ENCODE measurements at places on chromosomes 16 and 17.

DNA sequence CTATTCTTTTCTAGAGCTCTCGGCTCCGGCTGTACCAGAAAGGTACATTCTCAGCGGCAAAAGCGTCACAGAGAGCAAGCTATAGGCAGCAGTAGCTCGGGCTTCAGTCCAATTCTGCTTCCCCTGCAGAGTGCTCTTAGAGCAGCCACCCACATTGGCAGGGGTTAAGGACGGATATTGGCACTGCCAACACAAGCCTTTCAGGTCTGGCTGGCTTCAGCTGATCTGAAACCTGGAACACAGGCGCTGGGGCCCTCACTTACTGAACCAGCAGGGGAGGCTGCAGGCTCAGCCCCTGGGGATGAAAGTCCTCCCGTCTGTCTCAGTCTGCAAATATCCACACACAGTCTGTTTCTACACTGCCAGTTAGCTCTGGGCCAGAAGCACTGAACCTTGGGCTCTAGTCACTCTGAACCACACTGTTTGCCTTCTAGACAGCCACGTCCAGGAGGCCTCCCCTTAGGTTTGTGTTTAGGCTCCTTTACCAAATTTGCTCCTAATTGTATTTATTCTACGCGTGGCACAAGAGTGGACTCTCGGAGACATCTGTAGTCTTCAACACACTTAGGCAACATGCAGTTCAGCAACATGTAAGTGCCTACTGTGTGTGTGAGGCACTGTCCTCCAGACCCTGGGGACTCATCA is 40.1 kb downstream of the HIC1 start:
- no peak for DNase-seq

GRCh38 chr17:80274871-80275449 is 14.3 kb downstream of the RNF213 start:
- no peak for DNase-seq

DNA sequence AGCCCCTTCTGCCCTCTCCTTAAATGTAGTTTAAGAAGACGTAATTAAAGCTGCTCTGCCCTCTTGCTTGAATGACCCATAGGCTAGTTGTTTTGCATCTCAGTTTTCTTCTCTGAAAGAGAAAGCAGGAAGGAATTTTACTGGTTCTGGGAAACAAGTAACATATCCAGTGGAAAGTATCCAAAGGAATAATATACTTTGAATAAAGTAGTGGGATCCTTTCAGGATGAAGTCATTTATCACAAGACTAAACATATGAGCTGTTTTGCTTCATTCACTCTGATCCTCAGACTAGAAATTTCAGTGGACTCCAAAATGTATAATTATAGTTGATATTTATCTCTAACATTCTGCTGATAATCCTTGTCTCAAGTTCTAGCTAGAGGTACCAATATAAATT is 1297.6 kb upstream of the GOT2 start:
- no peak for DNase-seq

DNA sequence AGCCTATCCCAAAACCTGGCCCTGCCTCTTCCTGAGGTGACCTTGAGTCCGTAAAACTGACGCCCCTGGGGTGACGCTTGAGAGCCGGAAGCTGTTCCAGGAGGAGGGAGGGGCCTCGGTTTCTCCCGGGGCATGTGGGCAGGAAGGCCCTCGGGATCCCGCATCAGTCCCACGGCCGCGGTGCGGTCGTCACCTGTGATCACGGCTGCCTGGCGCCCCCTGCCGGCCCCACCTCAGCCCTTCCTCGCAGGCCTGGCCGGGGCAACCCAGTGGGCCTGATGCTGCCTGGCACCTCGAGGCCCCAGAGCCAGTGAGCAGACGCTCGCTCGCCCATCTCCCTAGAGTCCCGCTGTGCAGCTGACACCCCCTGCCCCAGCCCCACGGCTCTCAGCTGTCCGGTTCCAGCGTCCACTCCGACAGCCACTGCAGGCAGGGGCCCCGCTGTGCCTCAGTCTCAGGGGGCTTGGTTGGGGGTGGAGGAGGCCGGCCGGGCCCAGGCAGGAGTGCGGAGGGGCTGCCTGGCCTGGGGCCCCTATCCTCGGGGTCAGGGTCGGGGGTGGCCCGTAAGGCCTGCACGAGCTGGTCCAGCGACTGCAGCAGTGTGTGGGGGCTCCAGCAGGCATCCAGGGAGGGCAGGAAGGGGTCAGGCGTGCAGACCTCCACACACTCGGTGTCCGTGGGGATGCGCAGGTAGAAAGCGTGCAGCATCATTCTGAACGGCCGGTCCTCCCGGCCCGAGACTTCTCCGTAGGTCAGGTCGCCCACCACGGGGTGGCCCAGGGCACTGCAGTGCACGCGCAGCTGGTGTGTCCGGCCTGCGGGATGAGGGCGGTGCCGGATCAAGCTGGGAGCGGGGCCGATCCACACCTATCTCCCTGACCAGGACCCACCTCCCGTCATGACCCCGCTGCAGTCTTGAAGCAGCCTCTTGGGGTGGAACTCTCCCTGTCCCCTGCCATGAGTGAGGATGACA is 2.3 kb downstream of the RPUSD1 start:
- DNase-seq: peak; percentile 90

DNA sequence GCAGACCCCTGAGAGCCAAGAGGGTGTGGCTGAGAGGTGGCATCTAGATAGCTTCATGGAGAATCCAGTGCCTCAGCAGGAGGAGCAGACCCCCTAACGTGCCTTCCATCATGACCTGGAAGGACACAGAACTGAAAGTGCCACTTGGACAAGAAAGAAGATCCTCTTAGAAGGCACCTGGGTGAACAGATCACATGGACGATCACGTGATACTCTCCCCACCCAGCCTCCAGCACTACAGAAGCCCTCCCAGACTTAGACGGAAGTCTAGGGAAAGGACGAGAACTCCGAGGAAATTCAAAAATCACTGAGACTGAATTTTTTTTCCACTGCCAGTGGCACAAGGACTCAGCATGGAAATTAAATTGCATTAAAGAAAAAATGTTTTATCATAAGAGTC is 113.4 kb downstream of the MRM1 start:
- DNase-seq: no peak

GRCh38 chr16:8931859-8932258 is 31.8 kb downstream of the USP7 start:
- DNase-seq: peak; percentile 71

GRCh38 chr17:9408868-9409829 is 166.5 kb downstream of the STX8 start:
- no peak for DNase-seq

- DNase-seq: no peak
Measured at GRCh38 chr16:56057151-56057550, 134.1 kb upstream of the GNAO1 start.

DNA sequence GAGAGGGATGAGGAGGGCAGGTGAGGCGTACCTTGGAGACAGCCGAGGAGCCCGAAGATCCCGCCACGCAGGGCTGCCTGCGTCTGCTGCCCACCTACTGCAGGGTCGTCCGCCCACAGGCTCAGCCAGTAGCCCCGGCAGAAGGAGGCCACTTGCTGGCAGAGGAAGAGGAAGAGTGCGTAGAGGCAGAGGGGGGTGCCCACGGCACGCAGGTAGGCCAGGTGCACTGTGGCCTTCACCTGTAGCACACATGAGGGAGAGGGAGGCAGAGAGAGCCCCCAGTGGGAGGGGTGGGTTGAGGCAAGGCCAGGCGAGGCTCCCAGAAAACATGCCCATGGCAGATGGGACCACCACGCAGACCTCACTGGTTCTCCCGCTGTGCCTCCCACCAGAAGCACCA is 53.7 kb downstream of the ABCC6 start:
- no peak for DNase-seq

- DNase-seq: no peak
Measured at GRCh38 chr16:89406277-89406888, 84.0 kb downstream of the ANKRD11 start.

DNA sequence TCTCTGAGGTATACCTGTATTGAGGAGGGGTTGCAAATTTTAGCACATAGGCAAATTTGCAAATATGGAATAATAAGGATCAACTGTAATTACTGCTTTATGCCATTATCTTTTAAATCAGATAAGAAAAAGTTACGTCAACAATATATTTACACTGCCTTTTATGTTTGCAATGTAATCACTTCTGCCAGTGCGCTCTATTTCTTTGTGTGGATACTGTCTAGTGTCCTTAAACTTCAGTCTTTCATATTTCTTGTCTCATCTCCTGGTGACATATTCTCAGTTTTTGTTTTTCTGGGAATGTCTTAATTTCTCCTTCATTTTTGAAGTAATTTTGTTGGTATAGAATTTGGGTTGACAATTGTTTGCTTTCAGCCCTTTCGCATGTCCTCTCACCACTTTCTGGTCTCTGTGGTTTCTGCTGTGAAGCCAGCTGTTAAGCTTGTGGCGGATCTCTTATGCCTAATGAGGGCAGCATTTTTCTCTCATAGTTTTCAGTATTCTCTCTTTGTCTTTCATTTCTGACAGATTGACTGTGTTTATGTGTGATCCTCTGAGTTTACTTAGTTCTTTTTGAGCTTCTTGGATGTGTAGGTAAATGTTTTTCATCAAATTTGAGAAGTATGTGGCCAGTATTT is 37.6 kb upstream of the ABCC11 start:
- DNase-seq: no peak

DNA sequence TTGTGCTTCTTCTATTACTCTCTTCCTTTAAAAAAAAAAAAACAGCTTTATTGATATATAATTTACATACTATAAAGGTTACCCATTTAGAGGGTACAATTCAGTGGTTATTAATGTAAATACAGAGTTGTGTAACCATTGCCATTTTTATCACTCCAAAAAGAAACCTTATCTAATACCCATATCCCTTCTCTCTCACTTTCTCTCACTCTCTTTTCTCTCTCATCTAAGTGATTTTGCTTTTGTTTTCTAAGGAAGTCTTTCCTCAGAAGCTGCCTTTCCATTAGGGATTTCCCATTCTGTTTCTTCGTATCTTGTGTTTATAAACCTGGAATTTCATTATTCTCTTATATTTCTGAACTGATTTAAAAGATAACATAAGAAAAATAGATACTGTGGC is 55.5 kb downstream of the NFAT5 start:
- no peak for DNase-seq

GRCh38 chr16:68995011-68995504 is 110.4 kb upstream of the HAS3 start:
- no peak for DNase-seq

GRCh38 chr16:89048090-89048725 is 45.4 kb upstream of the ACSF3 start:
- no peak for DNase-seq

- DNase-seq: no peak
Measured at GRCh38 chr17:30103921-30104320, 12.7 kb upstream of the NSRP1 start.

DNA sequence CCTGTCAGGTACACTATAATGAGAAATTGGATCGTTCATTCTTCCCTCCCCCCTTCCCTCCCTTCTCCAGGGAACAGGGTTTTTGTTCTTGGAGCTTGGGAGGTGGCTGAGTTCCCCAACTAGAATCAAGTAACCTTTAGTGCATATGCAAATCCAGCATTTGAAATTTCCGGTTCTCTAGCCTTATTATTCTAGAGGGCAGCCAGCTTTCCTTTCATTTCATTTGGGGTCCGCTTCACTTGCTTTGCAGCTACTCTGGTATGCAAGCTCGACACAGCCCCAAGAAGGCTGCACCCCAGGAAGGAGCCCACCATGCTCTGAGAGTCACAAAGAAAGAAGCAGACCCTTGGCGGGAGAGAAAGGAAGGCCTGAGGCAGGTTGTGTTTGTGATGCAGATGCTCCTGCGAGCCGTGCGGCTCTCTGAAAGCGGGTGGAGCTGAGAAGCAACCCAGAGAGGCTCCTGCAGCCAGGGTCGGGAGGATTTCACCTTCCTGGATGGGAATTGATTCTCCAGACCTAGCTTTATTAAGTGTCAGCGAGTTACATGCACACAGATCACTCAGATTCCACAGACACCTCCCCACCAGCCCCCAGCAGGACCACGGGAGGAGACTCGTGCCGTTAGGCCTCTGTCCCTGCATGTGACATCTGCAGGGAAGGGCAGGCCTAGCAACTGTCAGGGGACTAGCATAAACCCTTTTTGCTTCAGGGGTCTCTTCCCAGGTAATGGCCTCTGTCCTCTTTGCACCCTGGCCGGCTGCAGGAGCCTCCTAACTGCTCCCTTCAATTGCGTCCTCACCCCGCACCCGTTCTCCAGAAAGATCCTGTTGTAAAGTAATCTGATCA is 34.5 kb downstream of the PMM2 start:
- DNase-seq: no peak

DNA sequence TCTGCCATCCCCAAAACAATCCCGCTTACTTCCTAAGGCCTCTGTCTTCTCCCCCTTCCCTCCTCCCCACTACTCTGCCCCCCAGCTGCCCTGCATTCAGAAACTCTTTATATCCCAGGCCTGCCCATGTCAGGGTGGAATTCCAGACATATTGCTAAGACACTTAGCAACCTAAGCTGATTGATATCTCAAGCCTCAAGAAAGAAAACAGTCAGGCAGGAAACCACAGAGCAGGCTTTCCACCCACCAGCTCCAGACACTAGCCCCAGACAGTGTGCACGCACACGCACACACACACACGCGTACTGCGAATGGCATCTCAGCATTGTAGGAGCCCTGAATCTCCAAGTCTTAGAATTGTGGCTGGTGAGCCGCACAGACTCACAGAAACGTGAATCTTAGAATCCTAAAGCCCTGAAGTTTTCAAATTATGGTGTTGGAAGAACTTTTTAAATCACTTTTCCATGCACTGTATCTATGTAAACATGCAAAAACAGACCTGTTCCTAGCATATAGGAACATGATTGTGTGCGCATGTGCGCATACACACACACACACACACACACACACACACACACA is 8.8 kb upstream of the LPCAT2 start:
- DNase-seq: no peak

- DNase-seq: no peak
Measured at GRCh38 chr16:69323415-69323814, 7.0 kb downstream of the PDF start.

DNA sequence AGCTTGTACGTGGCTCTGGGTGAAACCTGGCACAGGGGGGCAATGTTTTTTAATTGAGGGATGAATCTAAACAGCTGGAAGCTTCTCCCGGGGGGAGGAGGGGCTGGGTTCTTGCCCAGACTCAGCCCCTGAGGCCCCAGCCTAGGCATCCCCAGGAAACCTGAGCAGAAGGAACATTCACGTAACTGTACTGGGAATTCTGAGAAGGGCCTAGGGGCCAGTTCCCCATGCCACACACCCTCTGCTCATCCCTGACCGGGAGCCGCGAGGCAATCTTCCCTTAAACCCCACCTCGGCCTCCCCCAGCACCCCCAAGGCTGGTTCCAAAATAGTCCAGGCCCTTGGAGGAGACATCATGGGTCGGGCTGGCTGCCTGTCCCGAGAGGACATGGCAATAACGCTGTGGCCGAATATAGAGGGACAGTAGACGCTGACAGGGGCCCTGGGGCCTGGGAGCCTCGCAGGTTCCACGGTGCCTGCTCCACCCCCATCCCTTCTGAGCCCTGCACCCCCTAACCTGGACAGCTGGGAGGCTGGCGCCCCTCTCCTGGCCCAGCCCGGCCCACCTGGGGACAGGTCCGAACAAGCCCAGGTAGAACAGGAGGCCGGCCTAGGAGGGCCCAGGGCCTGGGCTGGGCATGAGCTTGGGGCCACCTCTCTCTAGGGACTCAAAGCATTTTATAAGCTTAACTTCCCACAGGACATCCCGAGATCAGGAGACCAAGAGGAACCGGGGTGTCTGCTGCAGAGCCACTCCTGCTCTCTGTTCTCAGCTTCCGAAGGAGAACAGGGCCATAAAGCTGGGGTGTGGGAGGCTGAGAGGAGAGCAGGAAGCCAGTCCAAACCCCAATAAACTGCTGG is 83.2 kb upstream of the TOB1 start:
- DNase-seq: peak; percentile 43

GRCh38 chr17:69967910-69968411 is 107.1 kb upstream of the KCNJ16 start:
- no peak for DNase-seq

GRCh38 chr16:14135704-14136103 is 64.6 kb downstream of the MRTFB start:
- DNase-seq: no peak

GRCh38 chr17:80191865-80192661 is 22.2 kb downstream of the CARD14 start:
- no peak for DNase-seq

Measured in activated CD8-positive, alpha-beta memory T cell treated with anti-CD3 and anti-CD28 coated beads for 24 hours (primary cell).